ENCODE measurements at places on chromosomes 5 and 9.

DNA sequence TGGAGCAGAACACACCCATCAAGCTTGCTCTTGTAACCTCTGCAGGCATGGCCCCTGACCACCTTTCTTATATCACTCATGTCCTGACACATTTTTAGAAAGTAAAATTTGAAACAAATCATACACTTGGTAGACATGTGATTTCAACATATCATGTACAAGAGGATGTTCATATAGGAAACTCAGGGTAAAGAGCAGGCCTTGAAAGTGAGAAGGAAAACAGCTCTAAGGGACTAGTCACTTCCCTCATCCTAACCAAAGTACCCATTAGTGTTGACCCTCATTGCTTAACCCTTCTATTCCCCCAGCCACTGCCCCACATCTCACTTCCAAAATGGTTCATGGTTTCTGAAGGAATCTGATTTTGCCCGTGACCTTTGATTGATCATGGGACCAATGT, 492.4 kb upstream of the KLF4 start:
- no peak for DNase-seq

DNA sequence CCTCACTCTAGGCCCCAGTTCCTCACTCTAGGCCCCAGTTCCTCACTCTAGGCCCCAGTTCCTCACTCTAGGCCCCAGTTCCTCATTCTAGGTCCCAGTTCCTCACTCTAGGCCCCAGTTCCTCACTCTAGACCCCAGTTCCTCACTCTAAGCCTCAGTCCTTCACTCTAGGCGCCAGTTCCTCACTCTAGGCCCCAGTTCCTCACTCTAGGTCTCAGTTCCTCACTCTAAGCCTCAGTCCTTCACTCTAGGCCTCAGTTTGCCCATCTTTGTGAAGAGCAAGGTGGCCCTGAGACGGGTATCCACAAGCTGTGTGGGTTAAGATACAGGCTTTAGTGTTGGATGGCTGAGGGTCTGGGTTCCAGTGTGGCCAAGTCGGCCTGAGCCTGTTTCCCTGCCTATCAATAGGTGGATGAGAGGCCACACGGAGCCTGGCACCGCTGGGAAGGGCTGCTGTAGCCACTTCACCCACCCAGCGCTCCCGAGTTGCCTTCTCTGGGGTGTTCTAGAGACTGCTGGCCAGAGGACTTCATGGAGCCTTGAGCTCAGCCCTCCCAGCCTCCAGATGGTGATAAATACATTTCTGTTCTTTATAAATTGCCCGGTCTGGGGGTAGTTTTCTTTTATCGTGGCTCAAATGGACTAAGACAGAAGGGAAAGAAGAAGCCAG, 150.2 kb downstream of the RXRA start:
- DNase-seq, result no peak

DNA sequence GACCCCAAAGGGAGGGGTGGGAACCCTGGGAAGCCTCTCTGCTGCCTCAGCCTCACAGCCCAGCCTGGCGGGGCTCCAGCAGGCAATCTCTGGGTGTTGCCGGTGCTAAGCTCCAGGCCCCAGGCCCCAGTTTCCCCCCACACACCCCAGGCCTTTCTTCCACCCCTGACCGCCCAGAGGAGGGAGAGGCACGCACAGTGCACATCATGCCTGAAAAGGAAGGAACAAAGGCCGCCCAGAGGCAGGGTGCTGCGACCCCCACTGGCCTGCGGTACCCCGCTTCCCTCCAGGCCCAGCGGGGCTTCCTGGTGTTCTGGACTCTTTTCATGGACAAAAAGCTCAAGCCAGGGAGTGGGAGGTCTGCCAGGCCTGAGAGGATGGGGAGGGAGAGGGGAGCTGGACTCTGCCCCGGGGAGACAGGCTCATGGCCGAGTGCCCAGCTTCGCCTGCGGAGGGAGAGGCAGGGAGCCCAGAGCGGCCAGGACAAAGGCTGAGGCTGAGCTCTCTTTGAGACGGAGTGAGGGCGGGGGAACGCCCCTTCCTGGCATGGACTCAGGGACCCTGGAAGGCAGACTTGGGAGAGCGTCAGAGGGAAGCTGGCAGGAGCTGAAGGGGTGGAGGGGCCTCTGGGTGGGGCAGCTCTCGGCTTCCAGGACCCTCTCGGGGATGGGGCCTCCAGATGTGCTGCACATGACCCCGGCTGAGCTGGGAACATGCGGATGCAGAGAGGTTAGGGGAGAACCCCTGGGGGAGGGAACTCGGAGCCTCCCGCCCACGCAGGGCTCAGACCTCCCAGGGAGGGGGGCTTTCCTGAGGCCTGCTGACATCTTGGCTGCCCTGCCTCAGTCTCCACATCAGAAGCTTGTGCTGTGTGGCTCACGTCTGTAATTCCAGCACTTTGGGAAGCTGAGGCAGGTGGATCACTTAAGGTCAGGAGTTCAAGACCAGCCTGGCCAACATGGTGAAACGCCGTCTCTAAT, 1.8 kb upstream of the ENTPD2 start:
- no peak for DNase-seq

GRCh38 chr9:1013021-1013420, 36.6 kb downstream of the DMRT3 start:
- no peak for DNase-seq

DNA sequence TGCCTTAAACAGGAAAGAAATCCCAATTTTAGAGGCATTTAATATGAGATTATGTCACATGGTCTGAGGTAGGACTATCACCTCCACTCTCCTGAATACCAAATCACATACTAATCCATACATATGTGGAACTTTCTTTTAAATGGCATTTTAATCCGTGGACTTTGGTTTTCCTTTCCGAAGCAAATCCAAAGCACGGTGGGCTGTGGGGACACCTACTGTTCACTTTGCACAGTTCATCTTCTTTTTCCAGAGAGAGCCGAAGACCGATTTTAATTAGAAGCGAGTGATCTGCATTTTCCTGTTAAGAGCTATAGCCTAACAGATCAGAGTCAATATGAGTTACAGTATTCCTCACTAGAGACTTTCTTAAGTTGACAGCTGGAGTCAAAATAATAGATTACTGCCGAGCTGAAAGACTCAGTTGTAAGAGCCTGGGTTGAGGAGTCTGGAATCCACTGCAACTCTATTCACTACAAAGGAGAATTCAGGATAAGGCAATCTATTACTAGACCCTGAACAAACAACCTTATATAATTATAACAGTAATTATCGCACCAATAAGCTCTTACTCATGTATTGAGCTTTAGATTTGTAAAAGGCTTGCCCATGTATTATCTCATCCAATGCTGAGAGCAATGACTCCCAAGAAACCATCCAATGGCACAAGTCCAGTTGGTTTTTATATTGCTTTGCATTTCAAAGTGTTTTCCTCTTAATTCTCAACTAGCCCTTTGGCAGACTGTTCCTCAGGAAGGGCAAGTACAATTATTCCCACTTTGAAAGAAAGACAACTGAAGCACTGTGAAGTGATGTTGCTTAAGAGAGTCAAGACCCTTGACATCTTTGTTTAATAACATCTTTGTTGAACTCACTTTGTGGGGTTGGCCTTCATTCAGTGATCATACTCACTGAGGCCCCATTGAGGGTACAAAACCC, 144.7 kb downstream of the TRPM6 start:
- no peak for DNase-seq

DNA sequence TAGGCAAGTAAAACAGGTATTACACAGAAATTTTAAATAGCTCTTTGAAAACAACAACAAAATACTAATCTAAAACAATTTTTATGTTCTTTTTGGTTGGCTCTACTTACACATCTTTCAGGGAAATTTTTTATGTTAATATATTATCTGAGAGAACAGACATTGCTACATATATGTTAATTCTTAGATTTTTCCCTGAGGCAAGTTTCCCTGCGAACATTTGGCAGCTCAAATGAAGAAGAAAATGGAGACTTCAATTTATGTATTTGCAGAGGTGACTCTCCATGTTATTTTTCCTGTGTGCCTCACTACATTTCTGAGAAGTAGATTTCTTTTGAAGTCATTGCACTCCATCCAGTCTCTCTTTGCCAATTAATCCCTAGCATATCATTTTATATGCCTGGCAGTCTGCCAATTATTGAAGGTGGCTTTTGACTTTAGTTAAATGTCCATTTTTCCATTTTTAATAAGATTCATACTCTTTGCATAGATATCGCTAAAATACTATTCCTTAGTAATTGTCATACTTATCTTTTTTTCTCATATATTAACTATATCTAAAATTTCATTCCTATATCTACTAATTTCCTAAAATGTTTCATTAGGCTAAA, 908.2 kb upstream of the CDH10 start:
- DNase-seq, result no peak

GRCh38 chr5:108093186-108093585, 288.7 kb downstream of the FBXL17 start:
- no peak for DNase-seq

DNA sequence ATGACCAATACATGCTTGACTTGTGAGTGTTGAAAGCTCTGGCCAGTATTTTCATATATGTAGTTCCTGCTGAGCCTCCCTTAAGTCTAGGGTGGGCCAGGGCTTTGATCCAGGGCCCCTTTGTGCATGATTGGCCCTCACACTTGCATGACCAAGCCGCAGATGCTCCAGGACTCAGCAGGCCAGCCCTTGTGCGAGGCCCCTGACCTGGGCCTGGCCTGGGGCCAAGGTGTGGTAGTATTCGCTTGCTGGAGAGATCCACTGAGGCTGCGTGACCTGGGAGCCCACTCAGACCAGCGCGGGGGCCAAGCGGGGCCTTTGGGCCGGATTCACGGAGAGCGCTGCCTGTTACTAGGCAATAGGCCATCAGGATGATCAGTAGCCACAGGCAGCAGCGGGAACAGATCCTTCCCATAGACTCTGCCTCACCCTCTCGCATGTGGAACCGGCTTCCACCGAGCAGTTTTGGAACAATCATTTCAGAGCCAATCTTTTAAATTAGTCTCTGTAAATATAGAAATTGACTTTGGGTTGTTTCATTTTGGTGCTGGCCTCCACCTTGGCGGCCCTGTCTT, 79.0 kb upstream of the PTCH1 start:
- no peak for DNase-seq

GRCh38 chr9:132592451-132592850, 10.0 kb downstream of the BARHL1 start:
- DNase-seq, result no peak

DNA sequence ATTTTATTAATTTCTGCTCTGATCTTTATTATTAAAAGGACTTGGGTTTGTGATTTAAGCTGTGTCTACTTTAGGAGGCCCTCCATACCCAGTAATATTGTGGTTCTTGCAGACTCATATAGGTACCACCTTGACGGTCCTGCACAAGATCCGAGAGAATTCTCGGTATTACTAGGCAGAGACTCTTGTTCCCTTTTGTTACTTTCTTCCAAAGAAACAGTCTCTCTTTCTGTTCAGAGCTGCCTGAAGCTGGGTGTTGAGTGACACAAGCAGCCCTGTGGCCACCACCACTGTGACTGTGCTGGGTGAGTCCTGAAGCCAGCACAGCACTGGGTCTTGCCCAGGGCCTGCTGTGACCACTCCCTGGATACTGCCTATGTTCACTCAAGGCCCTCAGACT, 666.6 kb downstream of the SEMA5A start:
- no peak for DNase-seq

- DNase-seq, result no peak
Observed at GRCh38 chr9:124790801-124791505, 14.0 kb downstream of the OLFML2A start.

DNA sequence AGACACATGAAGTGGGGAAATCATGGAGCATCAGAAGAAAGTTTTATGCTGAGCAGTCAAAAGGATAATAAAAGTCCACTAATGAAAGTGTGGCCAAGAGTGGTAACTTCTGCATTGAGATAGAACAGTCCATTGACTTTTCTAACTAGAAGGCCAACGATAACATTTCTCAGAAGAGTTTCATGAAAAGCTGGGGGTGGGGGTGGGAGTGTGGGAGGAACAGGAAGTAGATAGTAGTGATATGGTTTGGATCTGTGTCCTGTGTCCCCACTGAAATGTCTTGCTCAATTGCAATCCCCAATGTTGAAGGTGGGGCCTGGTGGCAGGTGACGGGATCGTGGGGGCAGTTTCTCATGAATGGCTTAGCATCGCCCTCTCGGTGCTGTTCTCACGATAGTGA, 36.2 kb upstream of the SNAPC3 start:
- DNase-seq, result no peak

- DNase-seq, result no peak
Observed at GRCh38 chr9:19451240-19452087, 42.7 kb downstream of the ACER2 start.

DNA sequence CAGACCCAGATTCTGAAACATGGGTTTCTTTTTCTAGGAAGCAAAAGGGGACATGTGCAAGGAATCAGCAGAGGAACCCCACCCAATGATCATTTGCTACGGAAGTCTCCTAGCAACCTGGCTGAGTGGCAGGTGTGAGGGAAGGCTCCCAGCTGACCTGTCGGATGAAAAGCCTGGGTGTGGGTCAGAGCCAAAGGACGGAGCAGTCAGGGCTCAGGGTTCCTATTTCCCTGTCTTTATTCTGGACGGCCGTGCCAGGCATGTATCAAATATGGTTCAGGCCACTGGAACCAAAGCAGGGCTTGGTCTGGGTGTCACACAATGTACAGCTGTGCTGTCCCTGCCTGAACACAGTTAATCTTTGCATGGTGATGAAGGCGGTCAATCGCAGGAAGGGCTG, 20.1 kb downstream of the STK10 start:
- no peak for DNase-seq

DNA sequence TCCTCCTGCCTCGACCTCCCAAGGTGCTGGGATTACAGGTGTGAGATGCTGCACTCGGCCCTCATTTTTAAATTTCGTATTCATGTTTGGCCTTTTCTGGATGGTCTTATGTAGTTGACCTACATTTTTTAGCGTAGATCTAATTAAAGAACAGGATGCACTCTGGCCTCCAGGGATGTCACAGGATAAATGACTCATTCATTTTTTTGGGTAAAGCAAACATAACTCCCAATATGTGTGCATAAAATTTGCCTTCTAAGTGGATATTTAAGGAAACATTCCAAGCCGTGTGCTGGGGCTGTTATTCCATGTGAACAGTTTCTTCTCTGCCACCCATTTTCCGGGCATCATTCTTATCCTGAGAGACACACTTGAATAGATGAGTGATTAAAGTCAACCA, 501.6 kb downstream of the IRX1 start:
- DNase-seq, result no peak

GRCh38 chr5:172282272-172283019, 1.1 kb downstream of the UBTD2 start:
- DNase-seq, result no peak

- peak; percentile 47 for DNase-seq
Observed at GRCh38 chr5:157689942-157690689, 18.8 kb downstream of the C5orf52 start.

DNA sequence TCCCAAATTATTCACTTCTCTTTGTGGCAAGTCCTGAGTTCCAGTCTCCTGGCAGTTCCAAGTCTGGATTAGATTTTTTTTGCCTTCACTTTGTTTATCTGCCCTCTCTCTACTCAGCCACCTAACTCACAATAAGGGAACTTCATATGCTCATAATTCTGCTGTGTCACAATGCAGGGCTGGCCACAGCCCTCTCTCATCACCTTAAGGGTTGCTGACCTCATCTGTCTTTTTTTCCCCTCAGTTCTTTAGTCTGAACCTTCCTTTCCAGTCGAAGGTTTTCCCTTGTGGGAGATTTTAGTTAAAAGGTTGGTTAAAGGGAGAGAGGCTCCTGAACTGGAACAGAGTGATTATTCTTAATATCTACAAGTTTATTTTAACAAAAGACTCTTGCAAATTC, 4.1 kb downstream of the BAG1 start:
- no peak for DNase-seq

- DNase-seq, result no peak
Observed at GRCh38 chr5:132787076-132787475, 10.0 kb upstream of the SEPTIN8 start.
